ENCODE measurements at places on chromosomes 11 and 22.

GRCh38 chr11:117575856-117576255 lies 221.2 kb downstream of the DSCAML1 start:
- DNase-seq, result no peak

GRCh38 chr11:32188785-32189184 lies 97.9 kb downstream of the RCN1 start:
- DNase-seq, result no peak

GRCh38 chr11:31958076-31958735 lies 132.7 kb upstream of the RCN1 start:
- peak; percentile 32 for DNase-seq

- no peak for DNase-seq
These were observed 23.6 kb upstream of the ALX4 start for GRCh38 chr11:44333271-44334218.

DNA sequence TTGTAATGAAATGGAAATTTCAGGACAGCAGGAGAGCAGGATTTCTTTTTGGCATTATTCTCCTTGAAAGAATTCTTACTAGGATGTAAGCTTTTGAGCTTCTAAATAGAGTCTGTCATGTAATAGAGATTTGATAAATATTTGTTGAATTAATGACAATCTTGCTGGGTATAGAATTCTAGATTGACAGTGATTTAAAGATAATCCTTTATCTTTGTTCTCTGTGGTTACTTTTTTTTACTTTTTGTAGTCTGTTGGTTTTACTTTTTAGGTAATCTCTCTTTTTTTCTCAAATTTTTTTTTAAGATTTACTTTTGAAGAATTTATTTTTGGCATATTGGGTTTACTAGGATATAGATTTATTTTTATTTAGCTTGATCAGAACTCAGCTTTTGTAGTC lies 54.8 kb downstream of the TMEM135 start:
- no peak for DNase-seq

GRCh38 chr22:46428602-46429324 lies 93.2 kb downstream of the TRMU start:
- no peak for DNase-seq

DNA sequence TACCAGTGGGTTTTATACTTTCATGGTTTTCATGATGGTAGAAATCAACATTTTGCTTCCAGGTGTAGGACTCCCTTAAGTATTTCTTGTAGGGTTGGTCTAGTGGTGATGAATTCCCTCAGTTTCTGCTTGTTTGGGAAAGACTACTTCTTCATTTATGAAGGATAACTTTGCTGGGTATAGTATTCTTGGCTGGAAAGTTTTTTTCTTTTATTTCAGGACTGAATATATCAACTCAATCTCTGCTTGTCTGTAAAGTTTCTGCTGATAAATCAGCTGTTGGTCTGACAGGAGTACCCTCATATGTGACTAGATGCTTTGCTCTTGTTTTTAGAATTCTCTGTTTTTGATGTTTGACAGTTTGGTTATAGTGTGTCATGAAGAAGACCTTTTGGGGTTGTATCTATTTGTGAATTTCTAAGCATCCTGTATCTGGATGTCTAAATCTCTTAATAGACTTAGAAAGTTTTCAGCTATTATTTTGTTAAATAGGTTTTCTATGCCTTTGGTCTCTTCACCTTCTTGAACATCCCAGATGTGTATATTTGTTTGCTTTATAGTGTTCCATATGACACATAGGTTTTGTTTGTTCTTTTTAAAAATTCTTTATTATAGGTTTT lies 95.9 kb downstream of the ENTHD1 start:
- no peak for DNase-seq

- DNase-seq, result no peak
These were observed 16.3 kb upstream of the GPR83 start for GRCh38 chr11:94417386-94417987.

DNA sequence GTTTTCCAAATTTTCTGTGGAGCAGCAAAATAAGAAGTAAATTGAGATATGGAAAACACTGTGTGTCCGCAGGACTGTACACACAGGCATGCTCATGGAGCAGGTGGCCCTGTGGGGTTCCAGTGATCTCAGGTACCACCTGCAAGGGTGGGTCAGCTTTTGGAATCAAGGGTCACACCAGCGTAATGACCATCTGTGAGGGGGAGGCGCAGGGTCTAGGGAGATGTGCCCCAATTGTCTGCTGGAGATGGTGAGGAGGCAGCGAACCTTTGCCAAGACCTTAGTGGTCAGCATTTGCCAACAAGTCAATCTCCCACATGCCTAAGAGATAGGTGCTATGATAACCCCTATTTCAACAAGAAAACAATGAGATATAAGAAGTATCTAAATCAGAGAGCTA lies 49.4 kb downstream of the SHANK2 start:
- no peak for DNase-seq

- DNase-seq, result no peak
These were observed 95.3 kb downstream of the NTM start for GRCh38 chr11:131465746-131466145.

- peak; percentile 10 for DNase-seq
These were observed 51.5 kb upstream of the GAL start for GRCh38 chr11:68632802-68633201.

DNA sequence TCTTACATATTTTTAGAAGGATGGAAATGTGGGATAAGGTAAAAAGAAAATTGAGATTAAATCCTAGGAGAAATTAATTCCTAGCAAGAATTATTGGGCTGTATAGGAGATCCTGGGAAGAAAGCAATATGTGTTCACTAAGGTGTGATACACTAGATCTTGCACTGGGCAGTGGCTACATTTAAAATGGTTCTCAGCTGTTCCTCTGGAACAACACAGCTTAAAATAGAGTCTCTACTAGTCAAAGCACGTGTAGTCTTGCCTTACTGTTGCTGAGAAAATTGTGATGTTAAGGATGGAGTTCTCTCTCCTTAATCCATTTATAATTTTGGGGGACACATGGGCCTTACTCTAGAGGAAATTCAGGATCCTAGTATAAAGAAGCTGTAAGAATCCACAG lies 54.9 kb downstream of the EXT2 start:
- DNase-seq, result no peak

GRCh38 chr22:50224071-50224470 lies 20.8 kb downstream of the TUBGCP6 start:
- DNase-seq, result no peak

DNA sequence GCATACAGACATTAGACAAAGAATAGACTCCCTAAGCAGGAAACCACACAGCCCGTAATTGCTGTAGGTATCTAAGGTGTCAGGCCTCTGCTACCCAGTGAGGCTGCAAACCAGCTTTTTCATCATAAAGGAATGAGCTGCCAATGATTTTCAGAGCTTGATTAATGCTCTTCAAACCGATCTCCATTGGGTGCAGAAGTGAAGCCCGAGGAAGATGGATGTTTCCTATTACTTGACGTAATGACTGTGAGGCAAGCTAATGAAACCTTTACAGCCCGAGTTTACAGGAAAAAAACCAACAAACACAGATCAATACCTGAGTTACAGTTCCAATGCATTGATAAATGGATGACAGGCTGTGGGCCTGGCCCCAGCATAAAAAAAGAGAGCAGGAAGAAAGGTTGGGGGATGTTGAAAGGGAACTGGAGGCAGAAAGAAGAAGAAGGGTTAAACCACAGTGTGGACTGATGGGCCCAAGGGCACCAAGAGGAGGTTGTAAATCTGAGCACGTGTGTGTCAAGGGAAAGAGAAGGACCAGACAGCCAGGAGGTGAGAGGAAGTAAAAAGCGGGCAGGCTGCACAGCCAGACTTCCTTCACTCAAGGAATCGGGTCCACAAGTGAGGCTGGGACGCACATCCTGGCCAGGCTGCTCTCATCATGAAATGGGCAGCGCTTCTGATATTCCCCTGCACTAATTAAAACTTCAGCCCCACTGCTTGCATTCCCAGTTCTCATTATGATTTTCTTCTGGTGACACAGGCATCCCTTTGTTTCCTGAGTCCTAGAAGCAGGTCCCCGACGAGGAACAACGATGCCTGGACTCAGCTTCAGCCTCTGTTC lies 70.6 kb upstream of the NTM start:
- DNase-seq, result no peak

DNA sequence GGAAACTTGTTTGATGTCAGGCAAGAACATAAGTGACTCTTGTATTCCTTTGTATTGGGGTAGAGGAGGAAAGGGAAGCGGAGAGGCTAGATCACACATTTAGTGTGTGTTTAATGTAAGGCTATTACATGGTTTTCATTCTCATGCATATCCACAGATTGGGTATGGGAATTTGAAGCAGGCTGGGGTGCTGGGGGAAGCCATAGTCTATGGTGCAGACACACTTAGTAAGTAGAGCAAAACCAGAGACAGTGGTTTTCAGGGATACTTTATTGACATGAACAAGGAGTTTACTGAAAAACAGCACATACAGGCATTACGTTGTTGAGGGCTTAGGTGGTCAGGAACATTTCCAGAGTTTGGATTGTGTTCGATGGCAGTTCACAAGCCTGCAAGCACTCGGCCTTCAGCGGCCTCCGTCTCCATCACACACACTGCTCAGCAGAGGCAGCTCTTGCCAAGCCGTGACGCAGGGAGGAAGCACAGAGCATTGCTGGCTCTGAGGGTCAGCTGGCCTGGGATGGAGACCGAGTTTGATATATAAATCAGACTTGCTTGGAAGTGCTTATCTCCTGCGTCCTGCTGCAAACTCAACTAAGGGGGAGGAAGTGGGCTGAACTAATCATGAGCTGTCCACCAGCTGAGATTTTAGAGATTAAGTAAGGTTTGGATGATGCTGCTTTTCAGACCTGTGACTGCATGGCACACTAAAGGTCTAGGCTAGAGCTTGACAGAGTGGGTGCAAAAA lies 25.3 kb downstream of the SCN3B start:
- DNase-seq, result no peak

- no peak for DNase-seq
These were observed 14.2 kb upstream of the CSRP3 start for GRCh38 chr11:19216021-19216420.

- DNase-seq, result no peak
These were observed 83.0 kb downstream of the INSC start for GRCh38 chr11:15197696-15198095.

- peak; percentile 60 for DNase-seq
These were observed 38.5 kb upstream of the CYP2D6 start for GRCh38 chr22:42169055-42169469.

- peak; percentile 78 for DNase-seq
These were observed 27.3 kb downstream of the SLC1A2 start for GRCh38 chr11:35391922-35392688.

DNA sequence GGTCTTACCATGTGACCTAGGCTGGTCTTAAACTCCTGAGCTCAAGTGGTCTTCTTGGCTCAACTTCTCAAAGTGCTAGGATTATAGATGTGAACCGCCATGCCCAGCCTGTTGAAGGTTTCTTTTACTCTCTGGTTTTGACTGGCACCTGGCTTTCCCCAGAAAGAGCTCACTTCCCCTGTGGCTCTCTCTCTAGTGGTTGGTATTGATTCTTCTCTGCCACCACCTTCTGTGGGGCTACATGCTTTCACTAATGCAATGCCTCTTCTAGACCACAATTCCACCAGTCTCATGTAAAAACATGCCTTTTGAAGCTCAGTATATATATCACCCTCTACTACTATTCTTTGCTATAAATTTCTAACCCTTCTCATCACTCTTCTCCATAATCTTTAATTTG lies 67.2 kb downstream of the CCDC83 start:
- DNase-seq, result no peak

GRCh38 chr11:86365546-86365945 lies 9.1 kb upstream of the CCDC81 start:
- no peak for DNase-seq

DNA sequence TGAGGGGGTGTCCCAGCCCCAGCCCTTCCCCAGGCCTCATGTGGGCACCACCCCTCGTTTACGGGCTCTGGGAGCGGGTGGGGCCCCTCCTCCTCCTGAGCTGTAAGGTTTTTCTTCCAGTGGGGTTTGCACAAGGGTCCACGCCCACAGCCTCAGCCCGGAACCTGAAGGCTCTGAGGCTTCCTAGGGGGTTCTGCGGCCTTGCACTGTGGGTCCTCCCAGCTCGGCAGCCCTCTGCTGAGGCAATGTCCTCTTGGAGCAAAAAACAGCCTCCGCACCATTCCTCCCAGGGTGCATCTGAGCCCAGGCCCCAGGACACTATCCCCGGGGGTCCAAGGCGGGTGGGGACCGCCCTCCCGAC lies 14.1 kb downstream of the H19 start:
- peak; percentile 3 for DNase-seq

GRCh38 chr22:26394777-26395176 lies 34.3 kb upstream of the ASPHD2 start:
- no peak for DNase-seq

DNA sequence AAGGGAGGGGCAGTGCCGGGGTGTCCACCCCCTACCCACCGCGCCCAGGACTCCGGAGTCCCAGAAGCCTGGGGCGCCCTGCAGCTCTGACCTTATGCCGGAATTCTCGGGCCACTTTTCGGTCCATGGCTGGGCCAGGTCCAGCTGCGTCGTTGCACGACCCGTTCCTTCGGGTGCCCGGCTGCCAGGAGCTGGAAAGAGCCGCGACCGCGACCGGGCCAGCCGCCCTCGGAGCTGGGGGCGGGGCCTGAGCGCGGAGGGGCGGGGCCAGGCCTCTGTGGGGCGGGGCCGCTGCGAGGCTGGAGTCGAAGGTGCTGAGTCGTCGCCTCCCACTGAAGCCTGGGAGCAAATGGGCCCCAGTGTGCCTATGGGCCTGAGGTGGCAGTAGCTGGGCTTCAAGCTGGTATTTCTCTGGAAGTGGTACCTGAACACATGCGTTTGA lies at the start of gene USH1C:
TSS of gene USH1C (minus strand) at position 236 of the 442 bp plus-strand sequence. CDS start at position 127, 109 bp downstream.
- no peak for DNase-seq

DNA sequence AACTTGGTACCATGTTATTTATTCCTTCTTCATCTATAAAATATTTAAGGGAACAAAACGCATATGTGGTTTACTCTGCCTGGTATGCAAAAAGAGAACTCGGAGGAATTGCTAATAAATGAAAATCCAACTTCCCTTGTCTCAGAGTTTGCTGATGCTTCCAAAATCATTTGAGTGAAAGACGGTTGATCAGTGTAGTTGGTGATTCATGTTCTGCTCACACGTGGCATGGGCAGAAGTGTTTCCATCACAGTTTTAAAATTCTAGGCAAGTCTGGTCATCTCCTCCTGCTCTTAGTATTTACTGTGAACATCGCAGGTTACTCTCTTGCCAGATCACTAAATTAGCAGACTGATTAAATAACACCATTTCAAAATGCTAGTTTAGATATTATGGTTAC lies 11.9 kb upstream of the PARVB start:
- DNase-seq, result no peak

DNA sequence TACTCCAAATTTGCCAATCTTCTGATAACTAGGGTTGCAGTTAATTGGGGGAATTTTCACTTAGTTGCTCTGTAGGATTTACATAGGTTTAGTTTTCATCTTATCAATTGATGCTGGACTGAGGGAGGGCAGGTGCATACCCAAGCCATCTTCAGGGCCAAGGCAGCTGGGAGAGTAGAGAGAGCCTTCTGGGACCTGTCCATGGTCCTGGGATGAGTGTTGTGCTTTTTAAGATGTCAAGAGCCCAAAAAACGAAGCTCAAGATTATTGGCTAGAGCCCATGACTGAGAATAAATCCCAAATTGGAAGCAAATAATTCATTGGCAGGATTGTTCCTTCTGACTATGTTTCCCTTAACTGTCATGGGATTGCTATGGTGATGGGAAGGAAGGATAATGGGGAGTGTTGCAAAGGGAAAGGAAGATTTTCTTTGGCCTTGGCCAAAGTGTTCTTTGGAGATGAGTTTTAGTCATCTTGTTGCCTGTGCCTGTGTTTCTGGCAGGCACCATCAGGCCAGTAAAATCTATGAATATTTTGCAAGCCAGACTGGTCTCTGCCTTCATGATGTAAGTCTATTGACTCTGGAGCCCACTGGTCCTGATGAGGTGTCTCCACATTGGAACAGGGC lies 4.5 kb downstream of the SLC22A6 start:
- DNase-seq, result no peak

GRCh38 chr22:48949375-48950149 lies 878.1 kb downstream of the BRD1 start:
- DNase-seq, result no peak

Data from CD8-positive, alpha-beta memory T cell (primary cell).